Amygdala (tissue), 56 donors: ENCODE measurements at places on chromosomes 3 and 15.

DNA sequence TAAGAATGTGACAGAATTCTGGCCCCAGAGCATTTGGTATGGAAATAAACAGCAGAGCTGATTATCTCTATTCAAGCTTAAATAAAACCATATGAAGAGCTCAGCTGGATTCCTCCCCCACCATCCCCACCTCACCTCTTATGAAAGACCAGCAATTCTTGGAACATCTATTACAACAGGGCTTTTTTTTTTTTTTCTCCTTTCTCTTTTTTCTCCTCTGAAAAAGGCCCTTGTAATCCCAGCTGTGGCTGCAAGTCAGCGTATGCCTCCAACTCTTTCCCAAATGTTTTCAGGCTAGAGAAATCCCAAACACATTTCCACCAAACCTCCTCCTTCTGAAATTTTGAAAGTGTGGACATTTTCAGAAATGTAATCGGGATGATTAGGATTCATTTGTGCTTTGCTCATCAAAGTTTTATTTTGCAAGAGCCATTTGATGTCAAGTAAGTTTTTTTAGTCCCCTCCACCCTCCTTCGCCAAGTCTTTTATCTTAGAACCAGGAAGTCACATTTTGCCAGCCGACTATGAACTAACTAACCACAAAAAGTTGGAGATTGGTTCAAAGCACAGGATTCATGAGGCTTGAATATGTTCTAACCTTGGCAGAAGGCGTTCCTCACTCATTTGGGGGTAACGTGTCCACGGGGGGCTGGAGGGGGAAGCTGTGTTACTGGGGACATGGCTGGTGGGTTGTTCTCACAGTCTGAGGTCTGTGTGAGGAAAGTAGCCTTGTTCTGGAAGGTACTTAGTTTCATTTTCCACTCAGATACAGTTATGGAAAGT is 142.0 kb upstream of the PDZRN3 start:
- DNase-seq: no peak

DNA sequence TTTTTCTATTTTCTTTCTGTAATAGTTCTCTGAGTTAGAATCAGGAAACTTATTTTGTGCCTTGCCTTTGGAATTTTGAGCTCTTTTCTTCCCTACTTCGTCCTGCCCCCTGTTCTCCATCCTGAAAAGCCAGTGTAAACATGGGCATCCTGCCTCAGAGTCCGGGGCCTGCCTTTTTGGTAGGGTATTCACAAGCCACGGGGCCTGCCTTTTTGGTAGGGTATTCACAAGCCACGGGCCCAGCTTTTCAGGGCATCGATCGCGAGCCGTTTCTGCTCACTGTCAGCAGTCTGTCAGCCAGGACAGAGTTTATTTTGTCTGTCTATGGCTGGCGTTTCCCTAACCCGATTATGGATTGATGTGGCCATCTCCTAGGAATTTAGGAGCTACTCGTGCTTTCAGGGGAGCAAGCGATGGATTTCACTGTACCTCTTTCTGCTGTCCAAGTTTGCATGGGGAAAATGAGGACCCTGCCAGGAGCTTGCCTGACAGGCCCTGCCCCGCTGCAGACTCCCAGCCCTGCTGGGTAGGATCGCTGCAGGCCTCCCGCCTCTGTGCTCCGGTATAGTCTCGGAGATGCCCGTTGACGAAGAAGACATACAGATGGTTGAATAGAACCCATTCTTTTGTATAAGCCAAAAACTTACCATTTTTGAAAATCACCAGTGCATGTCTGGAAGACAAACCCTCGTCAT is 12.8 kb downstream of the SYNM start:
- no peak for DNase-seq

GRCh38 chr3:139302084-139302800 is 41.6 kb upstream of the MRPS22 start:
- no peak for DNase-seq

- no peak for DNase-seq
These were observed 243.5 kb upstream of the SLCO3A1 start for GRCh38 chr15:91609966-91610365.

DNA sequence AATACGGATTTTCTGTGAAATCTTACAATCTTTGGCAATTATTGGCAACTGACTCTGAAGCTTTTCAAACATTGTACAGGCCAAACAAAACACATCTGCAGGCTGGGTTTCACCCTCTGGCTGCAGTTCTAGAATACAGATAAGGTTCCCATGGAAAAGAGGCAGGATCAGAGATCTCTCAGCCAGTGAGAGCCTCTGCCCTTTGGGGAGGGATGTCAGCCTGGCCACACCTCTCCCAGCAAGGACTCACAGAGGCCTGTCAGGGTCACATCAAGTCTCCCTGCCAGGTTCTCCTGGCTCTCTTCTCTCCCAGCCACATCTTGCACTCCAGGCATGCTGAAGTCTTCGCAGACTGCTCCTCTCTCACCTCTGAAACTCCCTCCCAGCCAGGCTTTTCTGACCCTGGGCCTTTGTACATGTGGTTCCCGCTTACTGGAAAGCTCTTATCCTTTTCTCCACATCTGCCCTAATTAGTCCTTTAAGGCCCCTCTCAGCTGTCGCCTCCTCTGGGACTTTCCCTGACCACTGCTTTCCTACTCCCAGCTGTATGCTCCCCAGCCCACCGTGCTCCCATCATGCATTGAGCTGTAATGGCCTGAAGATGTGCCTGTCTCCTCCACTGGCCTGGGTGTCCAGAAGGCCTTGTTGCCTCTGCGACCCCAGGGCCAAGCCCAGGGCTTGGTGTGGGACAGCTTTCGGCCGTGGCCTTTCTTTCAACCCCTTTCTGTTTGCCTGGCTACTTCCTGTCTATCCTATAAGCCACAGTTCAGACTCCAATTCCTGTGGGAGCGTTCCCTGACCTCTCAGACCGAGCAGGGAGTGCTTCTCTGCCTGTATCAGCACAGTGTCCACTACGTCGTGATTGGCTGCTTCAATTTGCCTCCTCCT is 4.3 kb downstream of the RBP1 start:
- DNase-seq: no peak

GRCh38 chr15:85174521-85174920 is 192.9 kb downstream of the PDE8A start:
- no peak for DNase-seq

DNA sequence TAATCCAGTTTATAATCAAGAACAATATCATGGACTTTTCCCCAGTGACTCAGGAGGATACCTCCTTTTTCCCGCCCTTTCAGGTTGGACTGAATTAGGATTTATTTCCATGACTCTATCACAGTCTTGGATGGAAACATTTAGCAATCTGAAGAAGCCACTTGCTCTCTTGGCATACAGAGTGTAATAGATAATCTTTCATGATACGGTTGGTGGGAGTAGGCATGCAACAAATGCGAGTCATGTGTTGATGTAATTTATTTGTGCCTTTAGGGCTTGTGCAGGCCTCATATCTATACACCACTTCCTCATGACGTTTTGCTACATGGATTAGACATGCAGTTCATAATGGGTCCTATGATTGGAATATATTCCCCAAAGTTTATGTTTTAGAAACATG is 54.2 kb upstream of the MCTP2 start:
- DNase-seq: no peak

GRCh38 chr3:1348547-1348946 is 255.7 kb downstream of the CNTN6 start:
- DNase-seq: no peak

GRCh38 chr3:113169891-113170452 is 41.4 kb upstream of the BOC start:
- no peak for DNase-seq

- DNase-seq: peak; percentile 17
These were observed 491.0 kb downstream of the ROBO2 start for GRCh38 chr3:77530870-77531269.

DNA sequence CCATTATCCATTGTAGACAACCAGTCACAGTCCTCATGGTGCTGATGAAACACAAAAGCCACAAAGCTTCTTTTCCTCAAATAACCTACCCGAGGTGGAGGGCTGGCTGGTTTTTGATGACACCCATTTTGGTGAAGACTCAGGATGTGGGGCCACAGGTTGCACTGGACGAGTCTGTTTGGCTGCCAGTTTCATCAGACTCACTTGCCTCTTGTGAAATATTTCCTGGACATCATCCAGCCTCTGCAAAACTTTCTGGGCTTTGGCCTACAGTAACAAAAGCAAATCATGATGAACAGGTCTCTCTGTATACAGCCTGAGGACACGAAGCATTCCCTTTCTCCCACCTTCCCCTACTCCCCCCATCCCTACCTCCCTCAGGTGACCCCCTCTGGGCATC is 42.2 kb downstream of the B3GNT5 start:
- DNase-seq: no peak

- no peak for DNase-seq
These were observed 404.5 kb downstream of the OCA2 start for GRCh38 chr15:27694506-27695087.

DNA sequence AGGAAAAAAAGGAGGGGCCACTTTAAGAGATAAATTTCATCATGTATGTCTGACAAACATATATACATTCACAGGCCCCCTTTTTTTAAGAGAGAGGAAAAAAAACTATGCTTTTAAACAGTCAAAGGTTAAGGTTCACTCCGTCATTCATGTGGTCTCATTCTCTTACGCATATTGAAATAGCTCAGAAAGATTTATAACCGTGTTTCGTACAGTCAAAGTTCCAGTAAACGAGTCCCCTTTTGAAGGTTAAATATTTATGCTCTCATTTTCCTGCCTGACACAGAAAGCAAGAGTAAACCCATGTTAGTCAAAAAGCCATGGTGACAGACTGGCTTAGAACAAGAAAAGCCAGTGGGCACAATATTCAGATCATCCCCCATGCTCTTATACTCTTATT is 248.0 kb upstream of the ARRDC4 start:
- DNase-seq: no peak

- DNase-seq: no peak
These were observed 4.2 kb downstream of the LRRC2 start for GRCh38 chr3:46561951-46562350.

DNA sequence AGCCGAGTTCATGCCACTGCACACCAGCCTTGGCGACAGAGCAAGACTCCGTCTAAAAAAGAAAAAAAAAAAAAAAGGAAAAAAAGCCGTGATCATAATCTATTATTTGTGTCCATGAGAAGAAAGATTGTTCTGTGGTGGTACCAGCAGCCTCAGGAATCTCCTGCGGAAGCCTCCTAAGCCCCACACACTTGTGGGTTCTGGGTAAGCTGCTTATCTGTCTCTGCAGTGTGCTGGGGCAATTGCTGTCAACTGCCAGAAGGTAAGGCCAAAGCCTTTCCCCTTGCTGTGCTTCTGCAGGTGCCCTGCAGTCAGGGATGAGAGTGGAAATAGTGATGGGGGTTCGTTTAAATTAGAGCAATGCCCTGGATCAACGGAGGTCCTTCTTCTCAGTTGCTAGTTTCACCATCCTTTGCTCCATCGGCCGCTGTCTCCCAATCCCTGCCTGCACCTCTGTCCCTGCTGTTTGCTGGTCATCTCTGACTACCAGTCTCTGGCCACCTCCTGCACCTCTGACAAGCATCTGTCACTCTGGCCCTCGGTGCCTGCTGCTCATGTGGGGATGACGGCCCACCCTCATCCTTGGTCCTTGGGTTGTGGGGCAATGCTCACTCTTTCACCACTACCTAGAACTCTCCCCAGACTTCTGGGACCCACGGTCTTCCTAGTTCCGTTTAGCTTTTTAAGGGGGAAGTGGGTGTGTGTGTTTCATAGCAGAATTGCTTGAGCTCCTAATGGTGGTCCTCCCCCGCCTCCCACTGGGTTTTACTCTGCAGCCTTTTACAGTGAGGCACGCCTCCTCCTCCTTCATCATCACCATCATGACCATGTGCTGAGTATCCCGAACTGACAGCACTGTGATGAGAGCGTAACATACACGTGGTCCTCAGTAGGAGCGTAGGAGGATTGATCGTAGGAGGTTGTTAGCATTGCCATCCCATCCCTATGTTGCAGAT is 25.5 kb downstream of the CHRD start:
- no peak for DNase-seq

- no peak for DNase-seq
These were observed 184.5 kb upstream of the GAP43 start for GRCh38 chr3:115438799-115439198.

DNA sequence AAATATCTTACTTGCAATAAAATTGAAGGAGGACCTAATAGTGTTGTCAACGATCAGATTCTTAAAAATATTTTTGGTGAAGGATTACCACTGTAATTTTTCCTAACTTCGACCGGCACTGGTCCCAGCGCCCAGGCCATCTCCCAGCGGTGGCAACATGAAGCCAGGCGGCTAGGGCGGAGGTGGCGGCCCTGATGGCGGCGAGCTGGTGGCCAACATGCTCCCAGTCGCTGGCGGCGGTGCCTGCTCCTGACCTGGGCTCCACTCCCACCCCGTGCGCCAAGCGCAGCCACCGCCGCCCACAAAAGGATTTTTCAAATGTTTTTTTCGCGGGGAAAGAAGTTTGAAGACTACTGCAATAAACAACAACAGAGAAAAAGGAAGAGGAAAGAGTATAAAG is 56.5 kb upstream of the B3GALNT1 start:
- DNase-seq: no peak

GRCh38 chr3:175336406-175337133 is 477.4 kb downstream of the NAALADL2 start:
- no peak for DNase-seq

GRCh38 chr3:68483041-68483440 is 449.3 kb downstream of the TAFA4 start:
- no peak for DNase-seq

- DNase-seq: no peak
These were observed 800 bp downstream of the DAG1 start for GRCh38 chr3:49470714-49471420.

DNA sequence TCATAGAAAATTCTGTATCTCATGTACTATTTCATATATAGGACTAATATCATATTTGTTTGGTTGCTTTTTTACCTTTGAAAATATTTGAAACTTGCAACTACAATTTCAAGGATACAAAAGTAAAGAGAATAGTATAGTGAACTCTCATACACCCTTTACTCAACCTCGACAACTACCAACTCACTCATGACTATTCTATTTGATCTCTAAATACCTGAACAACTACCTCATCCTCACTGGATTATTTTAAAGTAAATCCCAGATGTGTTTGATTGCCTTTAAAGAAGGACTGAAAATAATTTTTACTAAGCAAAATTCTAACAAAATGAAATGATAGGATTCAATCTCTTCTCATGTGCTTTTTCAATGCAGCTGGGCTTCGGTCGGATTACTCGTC is 12.1 kb downstream of the TMPRSS7 start:
- DNase-seq: no peak

- no peak for DNase-seq
These were observed 421 bp downstream of the BMF start for GRCh38 chr15:40108061-40108854.

- no peak for DNase-seq
These were observed 26.9 kb upstream of the TPM1 start for GRCh38 chr15:63015618-63016017.
